ENCODE measurements at places on chromosomes 13 and 19. TPM values are rescaled to one million over a fixed set of nuclear protein-coding genes. Genes with fewer than 3 reads are reported as not detected.

- no peak overlapping the region for H3K27ac ChIP-seq
- H3K4me1 ChIP-seq, result no peaks in the 10 kb centered on the region
- H3K4me3 ChIP-seq, result no peak overlapping the region
- no peaks in the 10 kb centered on the region for H3K27me3 ChIP-seq
Observed at GRCh38 chr19:11721681-11722080, 17.1 kb downstream of the ZNF823 start.

The SLAIN1 gene
- 32.0 TPM for total RNA-seq

- no peak for DNase-seq
- peak overlapping the region; percentile 78 for H3K27ac ChIP-seq
- H3K4me1 ChIP-seq, result peaks cover 53% of the 10 kb centered on the region
Observed at GRCh38 chr19:29944390-29945012, 2.5 kb downstream of the URI1 start.

The VN1R4 gene
- not detected for total RNA-seq

The ZNF573 gene
- 8.7 TPM for total RNA-seq

GRCh38 chr19:11982526-11982925 lies 17.7 kb downstream of the ZNF763 start:
- peaks cover 5% of the 10 kb centered on the region for H3K4me1 ChIP-seq
- no peak for DNase-seq
- peaks cover 33% of the 10 kb centered on the region for H3K36me3 ChIP-seq
- H3K27ac ChIP-seq, result no peak overlapping the region
- H3K4me3 ChIP-seq, result no peak overlapping the region

The SELENOV gene
- total RNA-seq, result not detected

DNA sequence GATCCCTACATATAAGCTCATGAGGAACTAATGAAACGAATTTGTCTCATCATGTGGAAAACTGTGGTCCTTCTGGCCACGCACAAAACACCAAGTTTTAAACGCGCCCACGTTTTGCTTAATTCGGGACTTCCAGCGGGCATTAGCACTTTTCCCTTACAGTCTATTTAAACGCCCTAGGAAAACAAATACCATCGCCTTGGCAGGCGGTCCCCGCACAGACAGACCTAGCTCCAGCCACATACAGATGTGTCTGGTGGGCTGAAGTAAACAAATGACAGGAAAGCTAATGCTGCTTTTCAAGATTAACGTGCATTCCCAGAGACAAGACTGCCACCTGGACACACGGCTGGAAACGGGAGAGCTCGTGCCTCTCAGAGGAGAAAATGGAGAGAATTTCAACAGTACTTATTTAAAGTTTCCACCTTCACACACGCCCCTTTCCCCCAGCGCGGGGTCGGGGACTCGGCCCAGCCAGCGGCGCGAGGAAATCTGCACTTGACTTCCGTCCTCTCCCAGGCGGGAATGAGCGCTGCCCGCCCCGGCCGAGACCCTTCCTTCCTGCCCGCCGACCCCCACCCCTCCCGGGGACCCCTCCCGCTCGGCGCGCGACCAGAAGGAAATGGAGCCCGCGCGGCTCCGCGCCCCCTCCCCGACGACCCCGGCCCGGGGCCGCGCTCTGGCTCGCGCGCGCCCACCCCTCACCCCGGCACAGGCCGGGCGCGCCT lies 931 bp downstream of the USP12 start:
- H3K4me3 ChIP-seq, result peak overlapping the region; percentile 84
- H3K36me3 ChIP-seq, result peaks cover 5% of the 10 kb centered on the region
- peak overlapping the region; percentile 94 for H3K27ac ChIP-seq

- no peak overlapping the region for H3K27ac ChIP-seq
- DNase-seq, result no peak
- H3K4me1 ChIP-seq, result no peaks in the 10 kb centered on the region
- H3K4me3 ChIP-seq, result no peak overlapping the region
Observed at GRCh38 chr13:84821261-84821660, 939.0 kb upstream of the SLITRK1 start.

DNA sequence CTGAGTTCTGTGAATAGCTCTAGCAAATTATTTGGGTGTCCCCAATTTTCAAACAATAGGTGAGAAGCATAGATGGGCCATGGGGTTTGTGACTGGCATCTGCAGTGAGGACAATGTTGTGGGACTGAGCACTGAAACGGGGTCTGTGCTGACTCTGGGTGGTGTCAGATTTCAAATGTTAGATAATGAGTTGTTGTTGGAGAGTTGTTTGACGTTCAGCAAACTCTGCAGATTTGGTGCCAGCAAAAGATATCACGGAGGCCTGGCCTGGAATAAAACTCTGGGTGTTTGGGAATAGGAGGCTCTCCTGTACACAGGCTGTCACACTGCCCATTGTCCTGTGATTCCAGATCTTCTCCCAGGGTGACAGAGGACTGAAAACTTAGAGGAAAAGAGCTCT lies 2.9 kb downstream of the ZNF90 start:
- H3K27ac ChIP-seq, result no peak overlapping the region
- H3K36me3 ChIP-seq, result peaks cover 49% of the 10 kb centered on the region
- H3K27me3 ChIP-seq, result no peaks in the 10 kb centered on the region
- no peak for DNase-seq
- peaks cover 10% of the 10 kb centered on the region for H3K4me1 ChIP-seq

The GNG8 gene
- total RNA-seq, result 33.0 TPM

GRCh38 chr13:79407349-79407979 lies 1.4 kb upstream of the RBM26 start:
- peaks cover 23% of the 10 kb centered on the region for H3K36me3 ChIP-seq
- no peak overlapping the region for H3K4me3 ChIP-seq
- H3K27ac ChIP-seq, result peak overlapping the region; percentile 98
- H3K27me3 ChIP-seq, result no peaks in the 10 kb centered on the region

DNA sequence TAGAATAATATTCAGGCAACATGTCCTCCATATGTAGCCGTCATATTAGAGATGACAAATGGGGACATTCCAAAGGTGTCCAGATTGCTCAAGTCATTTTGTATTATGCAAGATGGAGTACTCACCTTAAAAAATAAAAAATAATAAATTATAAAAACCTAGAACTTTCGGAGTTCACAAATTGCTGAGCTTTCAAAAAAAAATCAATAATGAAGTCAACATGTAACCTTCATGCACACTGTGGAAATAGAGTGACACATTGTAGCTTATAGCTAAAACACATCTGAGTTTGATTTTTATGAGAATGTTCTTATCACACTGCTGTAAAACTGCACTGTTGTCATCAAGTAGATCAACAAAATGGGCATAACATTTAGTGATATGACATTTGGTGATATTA lies 411.2 kb downstream of the GPC6 start:
- no peak overlapping the region for H3K27ac ChIP-seq
- H3K4me1 ChIP-seq, result no peaks in the 10 kb centered on the region
- H3K27me3 ChIP-seq, result peaks cover 2% of the 10 kb centered on the region
- no peaks in the 10 kb centered on the region for H3K36me3 ChIP-seq
- no peak for DNase-seq

The B3GNT8 gene
- total RNA-seq, result 0.59 TPM

- H3K36me3 ChIP-seq, result no peaks in the 10 kb centered on the region
- H3K4me1 ChIP-seq, result peaks cover 22% of the 10 kb centered on the region
- no peak overlapping the region for H3K4me3 ChIP-seq
- no peak for DNase-seq
- H3K27ac ChIP-seq, result no peak overlapping the region
- no peaks in the 10 kb centered on the region for H3K27me3 ChIP-seq
Observed at GRCh38 chr13:39893808-39894207, 238.3 kb downstream of the COG6 start.

The TBXA2R gene
- total RNA-seq, result 2.7 TPM
